ENCODE measurements at places on chromosomes 7 and 10.

- no peak for DNase-seq
Measured at GRCh38 chr7:50068850-50069551, 24.0 kb downstream of the ZPBP start.

DNA sequence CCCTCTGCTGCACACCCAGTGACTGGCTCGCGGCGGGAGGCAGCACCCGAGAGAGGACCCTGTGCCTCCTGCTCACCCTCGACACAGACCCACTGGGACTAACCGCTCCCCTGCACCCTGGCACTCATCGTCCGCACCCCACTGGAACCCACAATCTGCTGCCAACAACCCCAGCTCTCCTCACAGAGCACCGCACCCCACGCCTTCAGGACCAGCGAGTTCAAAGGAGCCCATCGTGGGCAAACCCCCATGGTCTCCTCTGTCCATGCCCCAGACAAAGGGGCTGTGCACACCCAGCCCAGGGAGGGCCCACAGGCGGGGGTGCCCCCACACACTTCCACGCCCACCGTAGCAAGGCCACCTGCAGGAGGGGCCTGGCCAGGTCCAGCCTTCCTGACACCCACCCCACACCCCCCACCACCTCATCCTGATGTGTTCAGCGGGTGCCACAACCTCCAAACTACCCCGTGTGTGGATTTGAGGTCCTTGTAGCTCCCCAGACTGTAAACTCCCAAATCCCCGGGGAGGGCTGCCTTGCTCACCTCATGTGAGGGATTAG lies 14.0 kb downstream of the RASGEF1A start:
- no peak for DNase-seq

GRCh38 chr10:101214446-101215396 lies 14.5 kb downstream of the LBX1 start:
- peak; percentile 58 for DNase-seq

DNA sequence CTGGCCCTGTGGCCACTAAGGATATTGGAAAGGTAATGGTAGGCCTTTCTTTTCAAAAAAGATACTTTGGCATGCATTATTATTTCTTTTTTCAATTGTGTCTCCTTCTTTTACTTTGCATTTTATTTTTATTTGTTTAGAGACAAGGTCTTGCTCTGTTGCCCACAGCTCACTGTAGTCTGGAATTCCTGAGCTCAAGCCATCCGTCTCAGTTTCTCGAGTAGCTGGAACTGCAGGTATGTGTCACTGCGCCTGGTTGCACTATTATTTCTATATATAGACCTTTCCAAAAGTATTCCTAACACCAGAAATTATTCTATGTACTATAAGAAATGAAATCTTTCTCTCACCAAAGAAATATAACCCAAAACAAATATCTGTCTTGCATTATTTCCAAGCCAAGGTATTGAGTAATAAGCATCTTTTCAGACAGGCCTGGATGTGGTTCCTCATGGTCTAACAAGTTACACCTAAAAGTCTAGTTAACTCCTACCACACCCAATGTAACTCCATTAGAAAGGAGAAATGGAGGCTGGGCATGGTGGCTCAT lies 500.8 kb upstream of the ANKRD30A start:
- DNase-seq, result no peak

DNA sequence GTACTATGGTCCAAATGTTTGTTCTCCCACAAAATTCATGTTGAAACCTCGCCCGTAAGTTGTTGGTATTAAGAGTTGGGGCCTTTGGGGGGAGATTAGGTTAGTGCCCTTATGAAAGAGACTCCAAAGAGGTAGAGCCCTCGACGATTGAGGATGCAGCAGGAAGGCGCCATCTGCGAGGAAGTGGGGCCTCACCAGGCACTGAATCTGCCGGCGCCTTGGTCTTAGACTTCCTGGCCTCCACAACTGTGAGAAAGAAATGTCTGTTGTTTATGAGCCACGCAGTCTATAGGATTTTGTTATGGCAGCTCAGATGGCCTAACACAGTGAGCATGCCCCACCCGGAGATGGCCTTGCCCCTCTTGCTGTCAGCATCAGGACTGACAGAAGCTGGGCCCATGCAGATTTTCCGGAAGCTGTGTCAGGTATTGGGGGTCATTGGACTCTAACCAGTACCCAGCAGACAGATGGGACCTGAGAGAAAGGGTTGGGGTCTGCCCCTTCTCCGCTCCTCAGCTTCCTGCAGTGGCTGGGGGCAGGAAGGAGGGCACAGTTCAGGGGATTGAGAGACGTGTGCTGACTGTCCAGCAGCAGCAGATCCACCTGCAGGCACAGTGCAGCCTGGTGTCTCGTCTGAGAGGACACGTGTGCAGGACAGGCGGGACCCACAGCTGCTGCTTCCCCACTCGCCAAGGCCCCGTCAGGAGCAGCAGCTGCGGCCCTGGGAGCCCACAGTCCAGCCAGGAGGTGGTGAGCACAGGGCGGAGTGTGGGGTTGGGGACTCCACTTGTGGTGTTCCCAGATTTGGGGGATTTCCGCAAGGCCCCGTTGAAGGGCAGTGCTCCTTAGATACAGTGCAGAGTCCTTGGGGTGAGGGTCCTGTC lies 47.8 kb downstream of the MGMT start:
- DNase-seq, result no peak

DNA sequence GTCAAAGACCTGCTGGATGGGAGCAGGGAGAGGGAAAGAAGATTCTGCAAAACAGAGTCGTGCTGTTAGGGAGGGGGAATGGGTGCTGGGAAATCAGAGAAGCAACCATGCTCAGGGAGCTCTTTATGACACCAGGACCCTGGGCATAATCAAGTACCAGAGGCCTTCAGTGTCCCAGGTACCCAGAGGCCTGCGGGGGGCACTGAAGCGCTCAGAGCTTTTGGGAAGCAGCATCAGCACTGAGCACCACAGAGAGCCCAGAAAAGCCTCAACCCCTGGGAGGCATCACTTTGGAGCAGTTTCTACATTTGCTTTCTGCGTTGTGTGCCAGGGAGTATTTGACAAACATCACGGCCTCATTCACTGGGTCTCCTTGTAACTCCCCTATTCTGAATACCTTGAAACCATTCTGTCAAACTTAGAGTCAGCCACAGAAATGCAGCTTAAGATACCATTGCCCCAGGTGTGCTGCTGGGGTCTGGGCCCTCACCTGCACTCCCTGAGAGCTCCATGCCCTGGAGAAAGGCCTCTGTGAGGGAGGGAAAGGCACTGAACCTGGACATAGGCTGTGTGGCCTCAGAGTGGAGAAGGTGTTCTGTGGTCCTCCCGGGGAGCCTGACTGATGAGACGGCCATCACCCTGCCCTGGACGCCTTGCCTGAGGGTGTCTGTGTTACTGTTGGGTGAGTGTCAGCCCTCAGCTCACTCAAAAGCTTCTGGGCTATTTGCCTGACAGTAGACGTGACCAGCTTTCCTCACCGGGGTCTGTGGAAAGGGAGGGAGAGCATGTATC lies 37.1 kb downstream of the CXCL12 start:
- no peak for DNase-seq

DNA sequence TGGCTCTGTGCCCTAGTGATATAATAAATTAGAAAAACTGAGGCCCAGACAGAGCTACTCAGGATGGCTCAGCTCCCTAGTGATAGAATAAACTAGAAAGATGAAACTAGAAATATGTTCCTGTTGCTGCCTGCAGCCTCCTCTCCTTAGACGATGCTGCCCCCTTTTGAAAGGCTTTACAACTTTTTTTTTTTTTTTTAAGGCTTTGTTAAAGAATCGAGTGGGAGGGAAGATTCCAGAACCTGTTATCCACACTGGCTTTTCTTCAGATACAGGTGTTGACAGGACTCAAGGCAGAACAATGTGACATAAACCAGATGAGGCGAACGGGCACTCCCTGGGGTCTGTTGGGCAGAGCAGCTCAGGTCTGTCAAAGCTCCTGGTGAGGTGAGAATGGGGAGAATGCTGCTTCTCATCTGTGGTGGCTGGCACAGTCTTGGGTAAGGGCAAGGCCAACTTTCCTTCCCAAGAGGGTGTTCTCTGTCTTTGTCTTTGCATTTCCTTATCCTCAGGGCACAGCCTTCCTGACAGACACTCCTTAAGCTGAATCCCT lies 175.1 kb downstream of the COBL start:
- DNase-seq, result no peak

DNA sequence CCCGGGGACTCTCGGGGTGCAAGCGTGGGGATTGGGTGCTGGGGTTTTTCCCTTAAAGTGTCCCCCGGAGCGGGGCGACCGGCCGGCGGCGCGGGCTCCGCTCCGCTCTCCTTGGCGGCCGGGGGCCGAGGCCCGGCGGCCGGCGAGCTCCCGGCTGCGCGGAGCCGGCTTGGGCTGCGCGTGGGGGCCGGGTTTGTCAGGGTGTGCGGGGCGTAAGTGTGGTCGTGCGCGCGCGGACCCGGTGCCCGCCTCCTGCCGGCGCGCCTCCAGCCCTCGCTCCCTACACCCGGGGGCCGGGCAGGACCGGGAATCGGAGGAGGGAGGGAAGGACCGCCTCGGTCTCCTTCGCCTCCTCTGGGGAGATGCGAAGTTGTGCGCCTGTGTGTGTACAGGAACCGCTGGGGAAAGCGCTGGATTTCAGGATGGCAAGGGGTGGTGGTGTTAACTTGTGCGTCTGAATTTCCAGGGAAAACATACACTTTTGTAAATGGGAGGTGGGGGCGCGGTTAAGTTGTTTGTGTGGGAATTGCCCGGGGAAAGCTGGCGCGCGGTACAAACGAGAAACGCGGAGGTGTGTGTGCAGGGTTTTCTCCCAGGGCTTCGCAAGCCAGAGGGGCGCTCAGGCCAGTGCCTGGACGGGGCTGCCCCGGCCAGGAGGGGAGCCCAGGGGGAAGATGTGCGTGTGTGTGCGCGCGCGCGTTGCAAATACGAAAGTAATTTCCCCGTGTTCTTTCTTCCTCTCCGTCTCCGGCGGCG lies 737 bp downstream of the ZMIZ1 start:
- DNase-seq, result peak; percentile 20

DNA sequence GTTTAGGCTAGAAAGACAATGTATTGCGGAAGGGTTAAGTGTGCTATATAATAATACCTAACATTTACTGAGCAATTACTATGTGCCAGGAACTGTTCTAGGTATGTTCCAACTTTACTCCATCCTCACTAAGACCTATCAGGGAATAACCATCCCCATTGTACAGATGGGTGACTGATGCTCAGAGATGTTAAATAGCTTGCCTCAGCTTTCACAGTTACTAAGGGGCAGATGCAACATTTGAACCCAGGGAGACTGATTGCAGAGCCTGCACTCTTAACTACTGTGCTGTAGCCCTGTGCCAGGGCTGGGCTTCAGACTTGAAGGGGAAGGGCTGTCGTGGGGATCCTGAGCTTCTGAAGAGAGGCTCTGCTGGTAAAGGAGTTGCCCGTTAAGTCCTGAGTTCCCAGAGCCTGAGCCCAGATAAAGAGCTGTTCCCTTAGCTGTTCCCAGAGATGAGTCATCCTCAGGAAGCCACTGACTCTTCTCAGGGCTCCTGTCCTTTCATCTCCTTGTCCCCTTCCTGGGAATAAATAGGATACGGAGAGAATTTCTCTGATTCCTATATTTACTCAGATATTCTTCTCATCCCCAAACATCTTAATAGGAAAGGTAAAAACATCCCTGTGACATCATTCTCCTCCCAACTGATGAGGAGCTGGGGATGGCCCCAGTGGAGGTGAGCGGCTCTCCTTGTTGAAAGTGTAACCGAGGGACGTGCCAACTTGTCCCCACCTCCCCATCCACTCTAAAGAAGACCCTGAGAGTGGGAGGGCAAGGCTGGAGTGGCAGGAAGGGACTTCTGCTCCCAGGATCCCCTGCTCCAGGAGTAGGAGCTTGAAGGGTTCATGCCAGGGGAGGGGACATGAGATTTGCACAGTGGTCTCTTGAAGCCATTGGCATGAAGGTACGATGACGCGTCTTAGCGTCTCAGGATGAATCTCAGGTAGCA lies 28.0 kb upstream of the HABP2 start:
- no peak for DNase-seq

- DNase-seq, result no peak
Measured at GRCh38 chr7:128352153-128352537, 8.4 kb upstream of the RBM28 start.

- no peak for DNase-seq
Measured at GRCh38 chr10:5196702-5197113, at the start of gene AKR1C4. TSS of gene AKR1C4 (plus strand) at chr10:5196837. CDS start at chr10:5196868, 31 bp downstream.

GRCh38 chr7:80661729-80662128 lies 23.3 kb downstream of the CD36 start:
- DNase-seq, result no peak

DNA sequence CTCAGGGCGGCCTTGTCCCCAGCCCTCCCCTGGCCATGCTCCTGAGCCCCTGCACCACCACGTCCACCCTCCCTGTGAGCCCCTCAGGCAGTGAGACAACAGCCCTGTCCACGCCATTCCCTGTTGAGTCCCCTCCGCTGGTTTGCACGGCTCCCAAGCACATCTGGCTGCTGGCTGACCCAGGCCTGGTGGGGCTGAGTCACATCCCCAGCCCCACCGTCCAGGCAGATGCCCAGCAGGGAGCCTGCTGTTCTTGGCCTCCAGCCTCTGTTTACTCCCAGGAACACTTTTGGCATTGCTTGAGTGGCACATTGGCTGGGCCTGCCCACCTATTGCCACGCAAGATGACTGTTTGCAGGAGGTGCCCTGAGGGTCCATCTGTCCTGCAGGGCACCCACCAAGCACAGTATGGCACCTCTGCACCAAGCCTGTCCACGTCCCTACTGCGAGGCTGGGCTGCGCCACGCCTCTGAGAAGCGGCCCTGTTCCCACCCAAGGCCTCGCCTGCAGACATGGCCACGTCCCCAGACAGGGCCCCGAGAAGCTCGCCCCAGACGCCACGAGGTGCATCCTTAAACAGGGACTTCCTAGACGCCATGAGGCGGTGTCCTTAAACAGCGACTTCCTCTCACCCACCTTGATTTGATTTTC lies 48.4 kb upstream of the INPP5A start:
- no peak for DNase-seq

GRCh38 chr10:70381471-70382421 lies 679 bp downstream of the LRRC20 start:
- peak; percentile 36 for DNase-seq

GRCh38 chr10:27457966-27458365 lies 46.1 kb upstream of the RAB18 start:
- DNase-seq, result no peak

GRCh38 chr10:117502421-117503243 lies 39.9 kb upstream of the EMX2 start:
- DNase-seq, result no peak

DNA sequence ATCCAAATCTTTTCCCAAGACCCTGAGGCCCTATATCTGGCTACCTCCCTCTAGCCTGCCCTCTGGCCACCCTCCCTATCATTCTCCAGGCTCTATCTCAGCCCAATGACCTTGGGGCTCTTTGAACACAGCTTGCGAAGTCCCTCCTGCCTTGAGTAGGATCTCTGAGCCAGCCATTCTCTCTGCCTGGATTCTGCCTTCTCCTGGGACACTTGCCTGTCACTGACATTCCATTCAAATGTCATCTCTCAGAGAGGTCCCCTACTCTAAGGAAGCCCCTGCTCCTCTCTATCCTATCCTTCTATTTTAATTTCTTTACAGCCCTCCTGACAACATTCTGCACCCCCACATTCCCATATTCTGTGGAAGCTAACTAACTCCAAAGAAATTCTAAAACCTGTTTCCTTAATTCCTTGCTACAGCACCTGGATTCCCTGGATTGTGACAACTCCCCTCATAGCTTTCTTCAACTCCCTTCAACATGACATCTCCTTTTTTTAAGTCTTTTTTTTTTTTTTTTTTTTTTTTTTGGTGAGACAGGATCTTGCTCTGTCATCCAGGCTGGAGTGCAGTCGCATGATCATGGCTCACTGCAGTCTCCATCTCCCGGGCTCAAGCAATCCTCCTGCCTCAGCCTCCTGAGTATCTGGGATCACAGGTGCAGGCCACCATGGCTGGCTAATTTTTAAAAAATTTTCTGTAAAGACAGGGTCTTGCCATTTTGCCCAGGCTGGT lies 81.0 kb upstream of the ASAH2 start:
- no peak for DNase-seq
